ENCODE measurements at places on chromosomes 4 and X.

DNA sequence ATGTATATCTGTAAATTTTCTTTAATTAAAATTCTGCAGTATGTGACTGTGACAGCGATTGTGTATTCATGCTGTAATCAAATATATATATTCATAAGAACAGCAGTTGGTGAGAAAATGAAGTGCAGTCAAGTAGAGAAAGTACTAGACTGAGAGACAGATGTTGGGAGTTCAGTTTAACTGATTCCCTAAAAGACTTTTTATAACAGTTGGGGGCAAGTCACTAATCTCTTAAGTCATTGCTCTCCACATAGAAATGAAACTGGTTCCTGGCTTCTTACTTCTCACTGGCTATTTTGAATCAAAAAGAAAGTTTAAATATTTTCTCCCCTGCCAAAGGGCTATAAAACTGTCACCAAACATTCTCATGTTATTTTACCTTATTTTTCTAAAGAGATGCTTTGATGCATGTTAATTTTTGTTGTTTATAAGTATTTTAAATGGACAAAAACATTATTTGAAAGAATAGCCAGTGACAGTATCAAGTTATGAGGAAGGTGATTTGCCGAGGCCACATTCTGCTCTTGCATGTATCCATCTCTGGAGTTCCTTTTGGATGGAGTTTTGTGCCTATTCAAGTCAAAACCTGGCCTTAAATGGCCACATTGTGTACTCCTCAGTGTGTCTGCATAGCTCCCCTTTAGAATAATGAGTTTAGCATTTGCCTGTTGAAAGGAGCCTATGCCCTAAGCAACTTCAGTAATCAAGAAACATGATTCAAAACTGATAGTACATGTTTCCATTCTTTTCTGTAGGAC is 30.8 kb downstream of the EXOC1 start:
- no peak for DNase-seq

GRCh38 chr4:7559316-7559715 is 124.6 kb upstream of the PSAPL1 start:
- DNase-seq, result no peak

- DNase-seq, result no peak
Measured at GRCh38 chrX:153821066-153821465, 9.3 kb downstream of the PDZD4 start.

DNA sequence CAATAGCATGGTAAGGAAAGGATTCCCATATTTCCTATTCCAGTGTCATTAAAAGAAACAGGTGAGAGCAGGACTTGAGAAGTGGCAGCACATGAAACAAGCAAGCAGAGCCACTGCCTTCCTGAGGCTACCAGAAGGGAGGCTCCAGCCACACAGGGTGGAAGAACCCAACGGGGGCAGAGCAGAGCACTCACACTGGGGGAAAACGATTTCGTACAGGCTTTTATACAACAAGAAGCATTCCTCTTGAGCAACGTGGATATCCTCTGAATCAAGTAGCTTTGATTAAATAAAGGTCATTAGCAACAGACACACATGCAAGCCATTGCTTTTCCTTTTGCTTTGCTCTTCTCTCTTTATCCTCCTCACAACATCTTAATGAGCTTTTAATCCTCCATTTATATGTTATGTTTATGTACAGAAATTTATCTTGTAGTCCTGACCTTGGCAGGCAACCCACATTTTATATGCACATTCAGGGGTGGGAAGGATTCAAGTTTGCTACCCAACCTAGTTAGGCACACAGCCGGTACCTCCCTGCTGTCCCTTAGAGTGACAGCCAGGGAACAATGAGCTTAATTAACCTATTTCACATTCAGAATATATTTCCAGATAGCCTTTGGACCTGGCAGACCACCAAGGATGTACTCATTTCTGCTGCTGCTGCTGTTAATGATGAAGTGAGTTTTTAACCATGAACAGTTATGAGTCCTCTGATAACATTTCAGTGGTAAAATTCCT is 202.1 kb downstream of the ARHGAP24 start:
- no peak for DNase-seq
